ENCODE measurements at places on chromosomes 13 and 19.
A peak's percentile ranks its signal among the peaks of the same experiment; 100 is the strongest.

- DNase-seq: no peak
These were observed 283.2 kb upstream of the SLC10A2 start for GRCh38 chr13:103349211-103349980.

DNA sequence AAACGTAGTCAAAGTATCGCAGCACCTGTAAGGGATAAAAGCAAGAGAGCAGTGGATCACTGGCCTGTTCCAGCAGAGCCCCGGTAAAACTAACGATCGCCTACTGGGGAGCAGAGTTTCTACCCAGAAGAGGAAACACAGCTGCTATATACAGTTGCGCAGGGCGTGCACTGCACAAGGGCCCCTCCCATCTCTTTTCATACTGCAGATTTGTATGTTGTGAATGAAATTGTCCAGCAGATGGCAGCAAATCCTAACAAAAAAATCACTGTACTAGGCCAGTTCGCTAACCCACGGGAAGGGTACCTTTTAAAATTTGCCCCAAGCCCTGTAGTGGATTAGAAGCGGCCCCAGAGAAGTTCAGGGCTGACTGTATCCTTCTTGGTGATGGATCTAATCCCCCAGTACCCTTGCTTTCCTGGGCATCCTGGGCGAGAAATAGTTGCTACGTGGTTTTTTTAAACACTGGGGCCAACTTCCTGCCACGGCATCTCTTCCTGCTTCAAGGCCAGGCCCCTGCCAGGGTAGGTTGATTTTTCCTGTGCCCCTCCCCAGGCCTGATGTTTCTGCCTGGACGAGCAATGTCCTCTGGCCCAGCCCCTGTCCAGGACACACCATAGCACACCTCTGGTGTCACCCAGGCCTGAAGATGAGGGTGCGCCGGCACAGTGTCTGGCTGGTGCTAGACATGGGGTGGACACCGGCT is 127.0 kb downstream of the IER2 start:
- peak; percentile 37 for DNase-seq

DNA sequence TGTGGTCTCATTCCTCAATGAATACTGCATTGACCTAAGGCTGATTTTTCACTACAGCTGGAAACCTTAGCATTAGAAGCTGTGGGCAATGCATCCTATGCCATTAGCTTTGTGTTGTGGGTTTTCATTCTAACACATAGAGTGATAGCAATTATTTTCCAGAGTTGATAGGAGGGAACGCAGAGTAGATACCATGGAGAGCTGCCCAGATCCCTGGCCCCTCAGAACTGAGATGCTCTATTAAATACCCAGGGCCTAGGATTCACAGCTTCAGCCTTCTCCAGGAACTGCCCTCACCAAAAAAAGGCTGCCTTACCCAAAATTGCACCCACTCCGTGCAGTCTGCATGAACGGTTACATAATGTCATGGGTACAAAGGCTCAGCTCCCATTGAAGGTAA is 444.4 kb downstream of the SUCLA2 start:
- DNase-seq: no peak

GRCh38 chr13:66397133-66397532 is 833.0 kb downstream of the PCDH9 start:
- no peak for DNase-seq

DNA sequence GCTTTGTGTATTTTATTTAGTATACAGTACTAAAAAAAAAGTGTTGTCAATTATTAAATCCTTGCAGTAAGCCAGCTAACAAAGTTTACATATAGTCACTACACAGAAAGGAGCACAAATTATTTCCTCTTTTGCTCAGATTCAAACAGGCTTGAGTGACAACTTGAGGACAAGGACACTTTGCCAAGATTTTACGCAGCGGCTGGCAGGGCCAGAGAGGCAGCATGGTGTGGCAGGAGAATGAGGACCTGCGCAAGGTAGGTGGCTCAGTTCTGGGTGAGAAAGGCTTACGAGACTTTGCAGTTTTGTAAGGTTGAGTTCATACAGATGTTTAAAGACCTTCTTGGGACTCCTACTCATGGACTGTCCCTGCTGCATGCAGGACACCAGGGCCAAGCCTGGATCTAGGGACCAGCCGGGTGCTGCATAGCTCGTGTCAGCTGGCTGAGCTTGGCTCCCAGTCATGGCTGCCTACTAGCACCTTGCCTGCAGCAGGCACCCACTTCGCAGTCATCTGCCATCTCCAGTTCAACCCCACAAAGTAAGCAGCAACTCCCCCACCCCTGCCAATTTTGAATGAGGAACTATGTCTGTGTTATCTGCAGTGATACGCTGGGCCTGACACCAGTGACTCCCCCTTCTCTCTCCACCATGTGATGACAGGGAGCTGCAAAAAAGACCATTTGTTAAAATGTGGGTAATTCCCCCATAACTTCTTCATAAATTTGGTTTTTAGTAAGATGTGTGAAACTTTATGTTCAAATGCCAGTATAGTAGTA is 3.7 kb upstream of the TUBA3C start:
- no peak for DNase-seq

DNA sequence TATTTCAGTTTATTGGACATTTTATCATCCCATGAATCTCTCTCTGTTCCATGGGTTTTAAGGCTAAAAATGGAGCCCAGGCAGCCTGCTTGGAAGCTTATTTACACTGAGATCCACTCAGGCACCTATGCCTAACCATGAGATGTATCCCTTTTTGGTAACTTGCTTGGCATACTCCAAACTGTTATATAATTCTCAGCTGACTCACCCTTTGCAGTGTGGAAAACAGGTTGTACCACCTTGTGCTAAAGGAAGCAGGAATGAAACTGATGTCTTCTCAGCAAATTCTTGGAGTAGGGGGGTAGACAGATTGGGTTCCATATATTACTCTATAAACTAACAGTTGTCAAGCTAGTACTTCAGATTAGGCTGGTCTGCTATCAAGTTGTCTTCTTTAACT is 483.6 kb downstream of the KLF5 start:
- DNase-seq: no peak

DNA sequence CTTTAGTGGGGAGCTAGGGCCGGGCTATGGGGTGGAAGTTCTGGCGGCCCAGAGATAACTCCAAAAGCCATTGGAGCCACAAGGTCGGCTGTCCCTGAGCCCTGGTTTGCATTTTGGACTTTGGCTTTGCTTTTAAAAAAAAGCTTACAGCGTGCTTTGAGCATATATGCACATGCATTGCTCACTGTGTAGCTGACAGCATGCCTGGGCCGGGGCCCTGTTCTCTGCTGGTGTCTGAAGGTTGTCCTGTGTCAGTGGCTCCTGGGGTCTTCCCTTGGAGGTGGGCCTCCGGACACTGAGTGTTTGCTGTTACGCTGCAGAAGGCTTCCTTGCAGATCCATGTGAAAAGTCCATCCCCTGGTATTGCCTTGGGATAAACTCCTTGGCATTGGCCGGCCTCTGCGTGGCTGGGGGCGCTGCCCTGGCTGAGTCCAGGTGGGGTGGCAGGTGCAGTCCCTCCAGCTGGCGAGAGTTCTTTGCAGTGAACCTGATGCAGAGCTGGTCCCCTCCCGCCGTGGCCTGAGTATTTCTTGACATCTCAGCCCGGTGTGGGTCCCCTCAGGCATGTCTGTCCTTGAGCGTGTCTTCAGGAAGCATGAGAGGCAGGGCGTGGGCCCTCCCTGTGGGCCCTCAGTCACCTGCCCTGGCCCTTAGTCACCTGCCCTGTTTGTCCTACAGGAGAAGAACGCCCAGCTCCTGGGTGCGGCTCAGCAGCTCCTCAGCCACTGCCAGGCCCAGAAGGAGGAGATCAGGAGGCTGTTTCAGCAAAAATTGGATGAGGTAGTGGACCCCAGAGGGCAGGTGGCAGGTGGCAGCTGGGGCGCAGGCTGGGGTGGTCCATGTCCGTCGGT is 23.0 kb downstream of the PLEKHJ1 start:
- no peak for DNase-seq

- DNase-seq: no peak
These were observed 75.5 kb upstream of the EDNRB start for GRCh38 chr13:77994166-77994565.

GRCh38 chr13:49272296-49272695 is 24.6 kb downstream of the CDADC1 start:
- no peak for DNase-seq

DNA sequence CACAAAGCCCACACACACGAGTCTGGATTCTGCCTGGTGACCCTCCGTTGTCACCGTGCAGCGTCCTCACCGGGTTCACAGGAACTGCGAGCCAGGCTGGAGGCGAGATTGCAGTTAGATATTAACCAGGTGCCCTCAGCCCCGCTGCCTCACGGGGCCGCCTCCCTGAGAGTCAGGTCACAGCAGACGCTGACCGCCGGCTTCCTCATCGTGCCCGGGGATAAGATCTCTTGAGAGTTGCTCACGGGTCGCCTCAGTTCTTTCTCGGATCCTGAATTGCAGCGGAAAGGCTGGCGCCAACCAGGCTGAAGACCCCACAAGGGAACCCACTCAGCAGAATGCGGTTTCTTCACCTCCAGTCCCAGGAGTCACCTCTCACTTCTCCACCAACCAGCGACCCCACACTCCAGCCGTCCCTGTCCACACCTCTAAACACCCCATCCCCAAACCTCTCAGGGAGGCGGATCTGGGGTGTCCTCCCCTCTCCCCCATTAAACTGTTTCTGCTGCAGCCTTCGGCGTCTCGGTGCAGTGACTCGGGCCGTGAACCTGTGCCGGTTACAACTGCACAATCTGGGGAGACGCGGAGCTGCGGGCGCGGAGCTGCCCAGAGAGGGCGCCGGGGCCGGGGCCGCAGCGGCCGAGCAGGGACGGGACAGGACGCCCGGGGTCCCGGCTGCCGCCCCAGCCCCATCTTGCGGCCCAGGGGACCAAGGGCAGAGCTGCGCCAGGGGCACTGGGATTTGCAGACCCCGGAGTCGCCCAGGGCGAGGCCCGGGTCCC is 591 bp downstream of the ZNF823 start:
- DNase-seq: peak; percentile 4

GRCh38 chr13:98483601-98484288 is 93.2 kb downstream of the STK24 start:
- no peak for DNase-seq

GRCh38 chr13:73335944-73336343 is 277.1 kb downstream of the KLF5 start:
- no peak for DNase-seq

GRCh38 chr19:35089554-35089953 is 26.1 kb upstream of the FXYD3 start:
- DNase-seq: no peak

DNA sequence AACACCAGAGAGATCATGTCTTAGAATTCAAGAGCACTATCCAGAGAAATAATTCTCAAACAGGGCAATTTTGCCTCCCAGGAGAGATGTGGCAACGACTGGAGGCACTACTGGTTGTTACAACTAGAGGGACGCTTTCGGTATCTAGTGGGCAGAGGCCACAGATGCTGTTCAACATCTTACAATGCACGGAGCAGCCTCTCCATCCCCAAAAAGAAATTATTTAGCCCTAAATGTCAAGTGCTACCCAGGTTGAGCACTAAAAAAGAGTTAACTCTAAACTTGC is 78.6 kb downstream of the ABCC4 start:
- no peak for DNase-seq

DNA sequence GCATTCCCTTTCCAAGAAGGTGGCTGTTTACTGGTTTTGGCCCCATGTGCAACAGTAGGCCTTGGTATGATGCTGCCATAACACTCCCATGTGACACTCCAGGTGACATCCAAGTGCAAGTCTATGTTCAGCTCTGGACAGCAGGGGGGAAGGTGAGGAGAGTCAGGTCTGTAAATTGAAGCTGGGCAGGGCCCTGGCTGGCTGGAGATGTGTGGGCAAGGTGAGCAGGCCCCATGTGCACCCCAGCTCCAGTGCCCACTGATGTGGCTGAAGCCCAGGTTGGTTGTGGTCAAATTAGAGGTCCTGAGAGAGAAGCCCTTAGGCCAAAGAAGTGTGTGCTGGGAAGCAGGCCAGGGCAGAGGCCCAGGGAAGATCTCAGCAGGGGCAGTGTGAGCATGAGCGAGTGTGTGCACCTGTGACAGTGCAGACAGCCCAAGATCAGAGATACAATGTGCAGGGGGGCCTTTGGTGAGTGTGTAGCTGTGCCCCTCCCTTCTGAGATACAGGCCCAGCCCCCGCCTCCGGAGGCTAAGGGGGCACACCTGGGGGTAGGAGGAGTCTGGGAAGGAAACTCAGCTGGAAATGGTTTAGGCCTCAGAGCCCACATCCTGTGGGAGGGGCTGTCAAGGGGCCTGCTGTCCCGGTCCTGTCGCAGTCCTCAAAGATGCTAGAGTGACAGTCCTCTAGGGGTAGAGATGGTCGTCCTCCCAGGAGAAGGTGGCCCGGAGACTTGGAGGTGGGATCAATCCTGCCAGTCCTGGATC is 18.6 kb downstream of the DEDD2 start:
- no peak for DNase-seq

GRCh38 chr19:38849860-38850435 is at the start of gene HNRNPL:
HNRNPL (minus strand) TSS chr19:38849986; CDS start chr19:38849966, 20 bp downstream.
- peak; percentile 99 for DNase-seq

GRCh38 chr19:4877753-4878490 is 10.5 kb upstream of the PLIN3 start:
- no peak for DNase-seq
